ENCODE measurements at places on chromosomes 3 and 15. TPM values are rescaled to one million over a fixed set of nuclear protein-coding genes. Genes with fewer than 3 reads are reported as not detected.

DNA sequence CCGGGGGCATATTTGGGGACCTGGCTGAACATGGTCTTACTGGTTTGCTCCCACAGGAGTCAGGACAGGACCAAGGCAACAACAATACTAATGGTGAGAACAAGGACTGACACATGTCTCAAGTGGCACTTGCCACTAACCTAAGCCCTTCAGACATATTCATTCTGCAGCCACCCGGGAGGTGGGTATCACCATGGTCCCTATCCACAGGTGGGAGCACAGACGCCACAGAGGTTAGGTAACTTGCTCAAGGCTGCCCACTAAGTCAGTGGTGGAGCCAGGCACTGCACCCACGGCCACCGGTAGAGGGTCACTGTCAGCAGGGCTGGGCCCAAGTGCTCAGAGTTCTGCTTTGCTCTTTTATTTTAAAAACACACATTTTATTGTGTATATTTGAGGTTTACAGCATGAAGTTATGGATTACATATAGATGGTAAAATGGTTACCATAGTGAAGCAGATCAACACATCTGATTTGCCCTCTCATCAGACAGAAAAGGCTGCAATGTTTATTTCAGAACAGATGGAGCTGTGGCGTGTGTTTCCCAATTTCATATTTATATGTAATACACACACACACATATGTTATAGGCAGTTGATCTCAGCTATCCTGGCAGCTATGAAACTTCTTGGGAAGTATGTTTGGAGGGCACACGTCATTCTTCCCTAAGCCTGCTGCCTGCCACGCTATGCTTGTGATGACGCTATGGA, 30.0 kb upstream of the SLC41A3 start:
- no peaks in the 10 kb centered on the region for H3K27me3 ChIP-seq
- DNase-seq, result no peak
- H3K4me3 ChIP-seq, result no peak overlapping the region
- H3K4me1 ChIP-seq, result no peaks in the 10 kb centered on the region
- H3K27ac ChIP-seq, result no peak overlapping the region

DNA sequence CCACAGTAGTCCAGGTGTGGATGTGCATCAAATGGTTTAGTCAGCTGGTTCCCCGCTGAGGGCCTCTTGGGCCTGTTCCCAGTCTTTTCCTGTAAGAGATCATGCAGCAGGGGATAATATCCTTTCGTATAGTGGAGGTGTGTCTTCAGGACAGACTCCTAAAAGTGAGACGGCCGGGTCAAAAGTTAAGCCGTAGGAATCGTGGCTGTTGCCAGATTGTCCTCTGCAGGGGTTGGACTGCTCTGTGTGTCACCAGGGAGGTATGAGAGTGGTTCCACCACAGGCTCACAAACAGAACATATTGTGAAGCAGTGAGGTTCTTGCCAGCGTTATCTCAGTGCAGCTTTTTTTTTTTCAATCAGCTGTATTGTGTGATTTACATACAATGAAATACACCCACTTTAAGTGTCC, 95.0 kb downstream of the VGLL4 start:
- H3K36me3 ChIP-seq, result peaks cover 8% of the 10 kb centered on the region
- no peaks in the 10 kb centered on the region for H3K4me1 ChIP-seq
- no peak overlapping the region for H3K27ac ChIP-seq
- H3K27me3 ChIP-seq, result no peaks in the 10 kb centered on the region
- no peak for DNase-seq

- no peaks in the 10 kb centered on the region for H3K27me3 ChIP-seq
- H3K4me1 ChIP-seq, result peaks cover 4% of the 10 kb centered on the region
- DNase-seq, result no peak
- no peak overlapping the region for H3K27ac ChIP-seq
- peaks cover 2% of the 10 kb centered on the region for H3K36me3 ChIP-seq
- no peak overlapping the region for H3K4me3 ChIP-seq
These were observed 28.1 kb downstream of the PRKAR2A start for GRCh38 chr3:48819234-48820221.

GRCh38 chr15:71334434-71334833, 219.2 kb downstream of the THSD4 start:
- no peak overlapping the region for H3K4me3 ChIP-seq
- H3K27ac ChIP-seq, result no peak overlapping the region
- no peaks in the 10 kb centered on the region for H3K36me3 ChIP-seq
- no peak for DNase-seq

- no peaks in the 10 kb centered on the region for H3K36me3 ChIP-seq
- H3K4me1 ChIP-seq, result peaks cover 6% of the 10 kb centered on the region
- H3K4me3 ChIP-seq, result no peak overlapping the region
- H3K27me3 ChIP-seq, result no peaks in the 10 kb centered on the region
- no peak for DNase-seq
- no peak overlapping the region for H3K27ac ChIP-seq
These were observed 251.6 kb upstream of the ZPLD1 start for GRCh38 chr3:102183186-102183585.

- H3K4me3 ChIP-seq, result no peak overlapping the region
- H3K27me3 ChIP-seq, result no peaks in the 10 kb centered on the region
- DNase-seq, result no peak
- H3K27ac ChIP-seq, result no peak overlapping the region
These were observed 309.6 kb upstream of the GOLIM4 start for GRCh38 chr3:168405288-168405687.

GRCh38 chr3:169295912-169296570, 367.5 kb downstream of the MECOM start:
- DNase-seq, result no peak
- H3K4me1 ChIP-seq, result no peaks in the 10 kb centered on the region
- H3K27me3 ChIP-seq, result peaks cover 5% of the 10 kb centered on the region
- no peak overlapping the region for H3K27ac ChIP-seq

- no peaks in the 10 kb centered on the region for H3K4me1 ChIP-seq
- no peak for DNase-seq
- no peaks in the 10 kb centered on the region for H3K36me3 ChIP-seq
- H3K27me3 ChIP-seq, result peaks cover 32% of the 10 kb centered on the region
- H3K27ac ChIP-seq, result no peak overlapping the region
These were observed 19.3 kb downstream of the MUC13 start for GRCh38 chr3:124915254-124915653.

- no peak for DNase-seq
- no peak overlapping the region for H3K27ac ChIP-seq
- no peaks in the 10 kb centered on the region for H3K36me3 ChIP-seq
- H3K4me1 ChIP-seq, result no peaks in the 10 kb centered on the region
- H3K4me3 ChIP-seq, result no peak overlapping the region
- H3K27me3 ChIP-seq, result peaks cover 4% of the 10 kb centered on the region
These were observed 174.6 kb upstream of the NECTIN3 start for GRCh38 chr3:110897046-110897445.

RYK gene
- total RNA-seq, result 16.8 TPM

Measured in activated T-helper 1 cell treated with anti-CD3 and anti-CD28 coated beads, Interleukin-12 subunit alpha, Interleukin-12 subunit beta, Interleukin-2, Interleukin-4 antibody, amounts not matched to agents 30 ng/mL and 10 ng/mL and 1 ng/mL, durations not matched to agents 14 hours and 24 hours and 36 hours (primary cell).